ENCODE measurements at places on chromosomes 3 and 15.

- DNase-seq: no peak
Measured at GRCh38 chr3:153233986-153234385, 72.0 kb downstream of the RAP2B start.

- DNase-seq: no peak
Measured at GRCh38 chr3:130640027-130640426, 106.6 kb downstream of the PIK3R4 start.

GRCh38 chr3:149086232-149086988 lies at the start of gene HLTF:
Gene HLTF (minus strand): TSS chr3:149086533. CDS start chr3:149086336, 197 bp downstream.
- peak; percentile 86 for DNase-seq

GRCh38 chr3:197197334-197197733 lies 101.1 kb downstream of the DLG1 start:
- DNase-seq: no peak

GRCh38 chr15:63157891-63158431 lies 684 bp upstream of the RPS27L start:
- no peak for DNase-seq

DNA sequence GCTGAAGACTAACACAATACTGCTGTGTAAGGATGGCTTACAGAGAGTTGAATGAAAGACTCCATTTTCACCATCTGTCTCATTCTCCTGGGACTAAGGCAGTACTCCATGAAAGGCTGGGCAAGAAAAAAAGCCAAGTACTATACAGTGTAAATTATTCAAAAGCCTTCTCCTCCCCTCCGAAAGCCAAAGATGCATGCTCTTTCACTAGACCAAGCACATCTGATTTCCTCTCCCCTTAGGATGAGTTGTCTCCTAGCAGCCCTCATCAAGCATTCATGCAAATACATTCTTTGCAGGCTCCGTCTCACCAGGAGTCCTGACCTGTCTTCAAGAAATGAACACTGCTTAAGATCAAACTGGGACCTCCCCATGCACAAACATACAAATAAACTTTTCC lies 133.5 kb upstream of the THBS1 start:
- DNase-seq: no peak
